Left renal pelvis (tissue), 4 donors: ENCODE measurements at places on chromosomes 2 and 18. TPM values are rescaled to one million over a fixed set of nuclear protein-coding genes. Genes with fewer than 3 reads are reported as not detected.

DNA sequence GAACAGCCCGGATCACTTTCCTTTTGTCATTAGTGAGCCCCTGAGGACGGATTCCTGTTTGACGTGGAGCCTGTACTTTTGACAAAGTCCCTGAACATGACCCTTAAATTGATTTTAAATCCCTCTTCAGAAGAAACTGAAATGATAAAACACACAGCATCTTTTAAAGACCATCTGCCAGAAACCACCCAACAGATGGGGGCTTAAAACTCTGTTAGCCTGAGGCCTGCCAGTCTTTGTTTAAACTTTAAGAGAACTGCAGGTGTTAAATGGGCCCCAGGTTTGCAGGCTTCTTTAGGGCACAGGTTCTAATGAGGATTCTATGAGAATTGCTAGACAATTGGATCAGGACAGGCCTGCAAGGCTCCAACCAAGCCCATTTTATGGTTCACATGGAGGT, 177.9 kb downstream of the ALK start:
- DNase-seq: no peak

DNA sequence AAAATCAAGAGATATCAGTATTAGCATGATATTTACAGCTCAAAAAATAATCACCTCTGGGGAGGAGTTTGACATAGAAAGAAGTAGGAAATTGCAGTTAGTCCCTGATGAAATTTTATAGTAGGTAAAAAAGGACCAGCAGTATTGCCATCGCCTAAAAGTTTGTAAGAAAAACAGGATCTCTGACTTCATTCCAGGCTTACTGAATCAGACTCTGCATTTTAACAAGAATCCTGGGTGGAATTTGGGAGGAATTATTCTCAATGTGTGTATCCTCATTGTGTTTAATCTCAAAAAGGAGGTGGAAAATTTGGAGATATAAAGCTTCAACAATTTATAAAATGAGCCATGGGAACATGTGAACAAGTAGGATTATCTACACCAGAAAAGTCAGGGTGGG, 31.2 kb upstream of the STAT1 start:
- no peak for DNase-seq

DNA sequence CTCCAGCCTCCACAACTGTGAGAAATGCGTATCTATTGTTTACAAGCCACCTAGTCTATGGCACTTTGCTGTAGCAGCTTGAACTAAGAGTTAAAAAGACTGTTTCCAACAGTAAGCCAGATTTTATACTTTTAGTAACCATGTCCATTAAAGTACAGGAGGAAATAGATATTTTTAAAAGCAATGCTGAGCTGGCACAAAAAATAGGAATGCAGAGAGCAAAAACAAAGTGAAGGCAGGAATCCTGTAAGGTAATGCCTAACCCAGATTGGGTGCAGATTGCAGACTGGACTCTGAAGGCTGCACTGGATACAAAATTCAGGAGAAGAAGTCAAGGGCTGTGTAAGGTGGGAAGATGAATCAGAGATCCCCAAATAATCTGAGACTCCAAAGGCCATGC, 55.5 kb downstream of the SH3YL1 start:
- no peak for DNase-seq

RAPGEF4 gene
- polyA plus RNA-seq: 9.5 TPM

MGAT4A gene
- polyA plus RNA-seq: 16.0 TPM

DNA sequence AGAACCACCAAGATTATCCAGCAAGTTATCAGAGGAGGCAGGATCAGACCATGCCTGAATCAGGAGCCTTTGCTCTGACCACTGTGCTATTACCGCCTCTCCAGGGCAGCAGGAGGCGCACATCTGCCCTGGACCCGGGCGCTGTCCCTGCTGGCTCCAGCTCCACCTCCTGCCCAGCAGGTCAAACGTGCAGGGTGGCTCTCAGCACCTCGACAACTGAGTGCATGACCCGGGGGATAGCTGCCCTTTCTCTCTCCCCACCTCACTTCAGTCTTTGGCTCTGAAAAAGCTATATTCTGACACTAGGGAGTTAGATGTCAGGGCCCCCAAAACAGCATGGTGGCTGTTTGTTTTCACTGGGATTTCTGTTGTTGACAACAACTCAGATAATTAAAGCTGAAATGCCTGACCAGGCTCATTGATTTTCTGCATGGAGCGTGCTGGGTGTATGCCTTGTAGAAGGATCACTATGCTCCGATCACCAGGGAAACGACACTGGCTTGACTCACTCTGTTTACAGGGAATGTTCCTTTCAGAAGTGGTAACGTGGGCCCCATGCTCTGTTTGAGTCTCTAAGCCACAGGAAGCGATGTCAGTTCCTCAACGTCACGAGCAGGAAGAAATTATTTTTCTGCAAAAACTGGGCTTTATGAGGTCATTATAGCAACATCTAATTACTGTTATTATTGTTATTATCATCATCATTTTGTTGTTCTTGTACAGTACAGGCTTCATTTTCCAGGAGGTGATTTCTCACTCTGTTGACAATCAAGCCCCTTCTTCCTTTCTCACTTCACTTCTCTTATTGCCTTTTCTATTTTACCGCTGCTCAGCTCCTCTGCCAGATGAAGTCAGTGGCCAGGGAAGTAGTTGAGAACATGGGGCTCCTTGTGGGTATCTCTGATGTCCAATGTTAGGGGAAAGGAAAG, 125.6 kb downstream of the PLB1 start:
- DNase-seq: no peak

DNA sequence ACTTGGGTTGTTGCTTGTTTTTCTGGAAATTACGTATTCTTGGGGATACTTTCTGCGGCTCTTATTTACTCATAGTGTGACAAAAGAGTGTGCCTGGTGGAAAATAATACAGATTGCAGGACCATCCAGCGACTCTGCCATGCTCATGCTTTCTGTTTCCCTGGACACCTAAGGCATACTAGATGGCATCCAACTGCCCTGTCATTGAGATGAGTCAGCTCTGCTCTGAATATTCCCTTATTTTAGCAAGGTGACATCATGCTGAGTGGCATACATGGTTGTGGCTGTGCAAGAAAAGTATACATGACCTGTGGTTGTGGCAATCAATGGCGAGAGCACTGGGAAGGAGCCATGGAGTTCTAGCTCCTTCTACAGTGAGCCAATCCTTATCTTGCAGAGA, 471.0 kb downstream of the TMEM182 start:
- no peak for DNase-seq

TXNL4A gene
- 87.0 TPM for polyA plus RNA-seq

GRCh38 chr2:106165029-106165428, 29.1 kb downstream of the UXS1 start:
- DNase-seq: no peak

GRCh38 chr2:213733893-213734292, 449.6 kb downstream of the SPAG16 start:
- DNase-seq: no peak

SERTAD2 gene
- 24.0 TPM for polyA plus RNA-seq

DNA sequence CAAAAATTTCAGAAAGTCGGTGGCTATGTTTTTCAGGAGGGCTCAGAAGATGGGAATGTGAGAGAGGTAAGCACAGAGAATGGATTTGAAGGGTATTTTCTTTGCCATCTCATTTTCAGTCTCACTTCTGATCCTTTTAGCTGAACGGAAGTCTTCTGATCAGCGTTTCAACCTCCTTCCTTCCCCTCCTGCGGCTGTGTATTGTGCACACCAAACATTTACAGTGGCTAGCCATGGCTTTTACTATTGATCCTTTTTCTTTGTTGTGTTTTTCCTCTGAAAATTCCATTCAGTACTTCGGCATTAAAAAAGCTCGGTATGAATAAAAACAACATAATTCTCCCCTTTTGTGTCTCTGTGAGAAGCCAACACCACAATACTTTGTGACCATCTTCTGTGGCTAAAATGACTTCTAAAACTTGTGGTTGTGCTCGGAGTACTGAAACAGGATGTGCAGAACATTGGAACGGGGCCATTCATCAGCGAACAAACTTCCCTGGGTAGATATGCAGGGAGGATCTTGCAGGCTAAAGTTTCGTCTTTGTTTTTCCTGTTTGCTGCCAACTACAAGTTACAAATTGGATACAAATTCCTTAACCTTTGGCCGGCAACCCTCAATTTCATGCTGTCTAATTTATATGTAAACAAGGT, 260.8 kb upstream of the FAM98A start:
- no peak for DNase-seq

DNA sequence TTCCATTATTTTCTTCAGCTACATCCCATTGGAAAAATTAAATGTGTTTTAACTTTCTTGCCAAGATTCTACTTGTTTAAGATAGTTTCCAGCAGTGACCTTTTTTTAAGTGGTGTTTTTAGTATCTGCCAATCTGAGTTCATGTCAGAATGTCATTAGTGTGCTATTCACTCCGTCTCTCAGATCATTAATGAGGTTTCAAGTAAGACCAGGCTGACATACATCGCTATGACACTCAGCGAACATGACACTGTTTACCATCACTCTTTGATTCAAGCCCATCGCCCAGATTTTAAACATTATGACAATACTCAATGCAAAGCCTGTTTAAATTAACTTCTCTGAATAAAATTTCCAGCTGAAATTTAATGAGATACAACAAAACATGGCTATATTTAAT, 272.0 kb upstream of the KYNU start:
- DNase-seq: no peak

GRCh38 chr2:19350678-19351401, 7.6 kb downstream of the OSR1 start:
- no peak for DNase-seq

GRCh38 chr2:187105218-187105617, 256.2 kb upstream of the ZSWIM2 start:
- DNase-seq: no peak

- DNase-seq: no peak
Measured at GRCh38 chr2:179429597-179429996, 165.0 kb upstream of the SESTD1 start.

DNA sequence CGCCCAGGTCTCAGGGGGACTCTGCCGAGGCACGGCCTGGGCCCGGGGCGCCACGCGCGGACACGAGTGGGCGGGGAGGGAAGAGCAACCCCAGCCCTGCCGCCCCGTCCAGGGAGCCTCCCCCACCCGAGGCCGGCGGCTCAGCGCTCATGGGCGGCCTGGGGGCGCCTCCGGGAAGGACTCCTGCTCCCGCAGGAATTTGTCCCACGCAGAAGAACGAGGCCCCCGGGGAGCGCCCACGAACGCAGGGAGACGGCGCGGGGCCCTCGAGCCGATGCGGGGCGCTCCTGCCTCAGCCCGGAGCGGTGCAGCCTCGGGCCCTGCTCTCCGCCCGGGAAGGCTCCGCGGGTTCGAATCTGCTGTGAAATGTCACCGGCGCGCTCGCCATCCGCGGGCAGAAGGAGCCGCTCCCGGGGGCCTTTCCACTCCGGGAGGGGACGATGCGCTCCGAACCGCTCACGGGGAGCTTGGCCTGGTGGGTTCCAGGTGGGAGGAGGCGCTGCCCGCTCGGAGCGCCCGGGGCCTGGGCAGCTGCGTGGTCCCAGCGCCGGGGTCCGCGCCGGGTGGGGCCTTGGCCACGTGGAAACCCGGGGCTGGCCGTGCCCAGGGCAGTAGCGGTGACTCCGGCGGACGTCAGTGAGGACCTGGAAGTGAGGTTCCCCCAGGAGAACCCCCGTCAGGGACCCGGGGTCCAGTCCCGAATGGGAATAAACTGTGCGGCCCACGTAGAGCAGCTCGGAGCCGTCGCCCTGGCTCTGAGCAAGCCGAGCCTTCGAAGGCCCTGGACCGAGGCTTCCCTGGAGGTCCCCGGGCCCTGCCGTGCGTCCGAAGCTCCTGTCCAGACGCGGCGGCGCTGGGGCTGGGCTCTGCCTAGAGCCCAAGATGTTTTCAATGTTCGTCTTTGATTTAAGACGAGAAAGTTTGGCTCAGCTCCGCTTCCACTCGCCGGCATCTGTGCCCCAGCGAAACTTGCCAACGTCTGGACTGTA, 41.4 kb upstream of the CTDP1 start:
- DNase-seq: no peak

GRCh38 chr18:74774486-74774885, 176.8 kb downstream of the ZNF407 start:
- no peak for DNase-seq

DNA sequence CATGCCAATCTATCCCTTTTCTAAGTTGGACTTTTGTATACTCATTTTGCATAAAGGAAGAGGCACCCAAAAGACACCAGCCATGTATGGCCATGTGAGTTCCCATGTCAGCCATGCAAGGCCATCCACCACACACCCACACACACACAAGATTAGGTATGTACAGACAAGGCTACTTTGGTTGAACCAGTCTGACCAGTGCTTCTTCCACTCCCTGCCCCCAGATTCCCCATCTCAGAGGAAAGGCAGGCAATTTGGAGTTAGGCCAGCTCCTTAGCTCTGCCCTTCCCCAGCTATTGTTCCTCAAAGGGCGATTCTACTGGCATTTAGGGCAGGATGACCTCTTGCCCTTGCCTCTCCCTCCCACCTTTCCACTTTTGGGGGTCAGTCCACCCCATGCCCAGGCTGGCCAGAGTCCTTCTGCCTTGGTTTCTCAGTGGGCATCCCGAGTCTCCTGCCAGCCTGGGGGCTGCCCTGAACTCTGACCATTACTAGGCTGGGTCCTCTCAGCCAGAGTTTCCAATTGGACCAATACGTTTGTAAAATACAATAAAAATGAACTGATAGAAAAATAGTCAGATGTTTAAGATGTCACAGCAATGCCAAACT, 101.1 kb downstream of the ZBTB7C start:
- no peak for DNase-seq

GRCh38 chr2:2765839-2766495, 434.9 kb upstream of the MYT1L start:
- DNase-seq: no peak

DNA sequence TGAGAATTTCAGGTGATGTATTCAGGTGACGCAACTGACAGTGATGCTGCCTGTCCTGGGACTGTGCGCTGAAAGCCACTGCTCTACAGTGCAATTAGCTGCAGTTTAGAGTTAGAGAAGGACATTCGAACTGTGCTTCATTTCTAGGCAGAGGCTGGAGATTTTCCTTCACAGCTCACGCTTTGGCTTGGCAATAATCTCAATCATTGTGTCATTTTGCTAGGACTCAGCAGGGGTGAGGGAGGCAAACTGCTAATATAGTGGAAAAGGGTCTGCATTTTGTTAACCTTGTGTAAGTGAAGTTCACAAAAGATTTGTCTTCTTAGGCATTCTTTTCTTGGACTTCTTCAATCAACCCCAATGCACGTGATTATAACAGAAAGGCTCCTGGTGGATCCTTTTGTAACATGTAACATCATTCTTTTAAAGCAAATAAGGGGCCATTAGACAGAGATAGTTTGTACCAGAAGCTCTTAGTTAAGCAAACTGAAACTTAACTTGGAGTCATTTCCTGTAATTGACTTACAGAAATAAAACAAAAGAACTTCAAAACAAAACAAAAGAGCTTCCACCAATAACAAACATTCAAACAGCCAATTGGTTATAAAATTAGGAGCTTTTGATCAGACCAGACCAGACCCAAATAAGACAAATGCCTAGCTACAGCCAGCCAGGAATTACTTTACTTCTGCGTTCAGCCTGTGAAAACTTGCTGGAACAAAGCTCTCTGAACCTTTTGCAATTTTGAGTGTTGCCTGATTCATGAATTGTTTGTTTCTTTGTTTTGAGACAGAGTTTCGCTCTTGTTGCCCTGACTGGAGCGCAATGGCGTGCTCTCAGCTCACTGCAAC, 1376.3 kb upstream of the CELF4 start:
- no peak for DNase-seq

SLC30A3 gene
- polyA plus RNA-seq: 8.7 TPM

PCARE gene
- polyA plus RNA-seq: 0.05 TPM

SERPINB5 gene
- polyA plus RNA-seq: 0.09 TPM
